EL (cell line): ENCODE measurements at places on chromosomes 6 and 20.

DNA sequence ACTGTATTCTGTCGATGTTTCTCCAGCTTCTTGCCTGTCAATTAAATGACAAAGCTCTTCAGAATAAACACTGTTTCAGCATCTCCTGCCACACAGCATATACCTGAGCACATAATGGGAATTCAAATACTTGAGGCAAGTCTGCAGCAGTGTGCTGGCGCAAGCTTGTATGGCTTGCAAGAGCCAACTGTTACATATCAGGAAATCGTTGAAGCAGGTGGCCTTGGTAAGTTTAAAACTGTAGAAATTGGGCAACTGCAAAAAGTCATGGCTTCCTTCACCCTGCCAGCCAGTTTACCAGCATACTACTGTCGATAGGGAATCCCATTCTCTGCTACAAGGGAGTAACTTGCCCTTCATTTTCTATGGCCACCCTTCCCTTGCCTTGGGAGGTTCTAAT is 23.0 kb downstream of the CPNE1 start:
- DNase-seq, result no peak

GRCh38 chr6:89021629-89022028 is 58.2 kb upstream of the RNGTT start:
- DNase-seq, result no peak

GRCh38 chr20:49851991-49852390 is 39.4 kb downstream of the SLC9A8 start:
- DNase-seq, result no peak

- DNase-seq, result no peak
Measured at GRCh38 chr6:142182004-142182403, 34.9 kb downstream of the VTA1 start.

GRCh38 chr6:32883789-32884188 is 29.8 kb downstream of the PSMB9 start:
- peak; percentile 53 for DNase-seq

- no peak for DNase-seq
Measured at GRCh38 chr20:33693741-33694638, 7.8 kb upstream of the E2F1 start.

- no peak for DNase-seq
Measured at GRCh38 chr6:29757282-29757681, 34.0 kb downstream of the HLA-F start.

GRCh38 chr6:160899671-160900430 is 91.7 kb upstream of the MAP3K4 start:
- DNase-seq, result no peak

DNA sequence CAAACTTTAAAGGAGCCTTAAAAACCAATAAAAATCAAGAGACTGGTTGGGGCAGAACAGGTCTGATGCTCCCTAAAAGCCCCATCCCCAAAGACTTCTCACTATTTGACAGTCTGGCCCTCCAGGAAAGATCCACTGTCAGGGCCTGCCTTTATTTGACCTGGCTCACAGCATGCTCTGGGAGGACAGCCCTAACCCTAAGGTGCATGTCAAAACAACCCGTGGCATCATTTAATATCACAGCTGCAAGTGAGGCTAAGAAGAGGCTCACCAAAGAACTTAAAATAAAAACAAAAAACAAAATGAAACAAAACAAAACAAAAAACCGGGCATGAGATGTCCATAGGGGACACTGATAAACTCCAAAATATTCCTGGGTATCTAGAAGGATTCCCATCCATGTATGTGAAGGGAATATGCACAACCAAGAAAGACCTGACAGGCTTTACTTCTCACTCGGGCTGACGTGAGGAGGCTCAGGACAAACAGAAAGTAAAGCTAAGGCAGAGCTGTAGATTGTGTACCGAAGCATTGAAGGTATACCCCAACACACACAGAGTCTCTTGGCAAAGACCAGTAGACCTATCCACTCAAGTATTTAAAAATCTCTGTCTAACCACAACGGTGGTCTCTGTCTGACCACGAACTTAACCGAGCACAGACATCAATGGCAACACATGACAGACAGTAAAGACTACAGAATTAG is 57.3 kb downstream of the AHI1 start:
- DNase-seq, result no peak

DNA sequence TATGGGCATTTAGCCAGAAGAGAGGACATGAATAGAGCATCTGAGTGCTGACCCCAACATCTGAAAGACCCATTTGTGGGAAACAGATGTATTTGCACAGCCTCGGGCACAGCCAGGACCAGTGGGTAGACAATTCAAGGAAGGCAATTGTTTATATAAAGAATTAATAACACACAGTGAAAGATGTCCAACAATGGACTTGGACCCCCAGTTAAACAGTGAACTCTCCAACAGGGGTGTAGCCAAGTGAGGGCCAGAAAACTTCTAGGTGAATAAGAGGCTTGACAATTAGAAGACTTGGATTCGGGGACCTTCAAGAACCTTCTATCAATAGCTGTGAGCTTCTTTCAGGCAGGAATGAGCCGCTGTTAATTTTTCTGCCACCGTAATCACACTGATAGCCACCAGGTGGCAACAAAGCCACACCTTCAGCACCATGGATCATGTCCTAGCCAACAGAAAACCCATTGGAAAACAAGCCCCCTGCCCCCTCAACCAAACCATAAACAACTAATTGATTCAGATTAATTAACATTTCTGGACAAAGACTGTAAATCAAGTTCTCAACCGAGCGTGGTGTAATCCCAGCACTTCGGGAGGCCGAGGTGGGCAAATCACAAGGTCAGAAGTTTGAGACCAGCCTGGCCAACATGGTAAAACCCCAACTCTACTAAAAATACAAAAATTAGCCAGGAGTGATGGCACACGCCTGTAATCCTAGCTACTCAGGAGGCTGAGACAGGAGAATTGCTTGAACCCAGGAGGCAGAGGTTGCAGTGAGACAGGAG is 8.8 kb upstream of the SRSF6 start:
- peak; percentile 48 for DNase-seq

- DNase-seq, result no peak
Measured at GRCh38 chr6:124633655-124634054, 328.6 kb upstream of the RNF217 start.

- no peak for DNase-seq
Measured at GRCh38 chr6:36752187-36752885, 54.7 kb downstream of the RAB44 start.

DNA sequence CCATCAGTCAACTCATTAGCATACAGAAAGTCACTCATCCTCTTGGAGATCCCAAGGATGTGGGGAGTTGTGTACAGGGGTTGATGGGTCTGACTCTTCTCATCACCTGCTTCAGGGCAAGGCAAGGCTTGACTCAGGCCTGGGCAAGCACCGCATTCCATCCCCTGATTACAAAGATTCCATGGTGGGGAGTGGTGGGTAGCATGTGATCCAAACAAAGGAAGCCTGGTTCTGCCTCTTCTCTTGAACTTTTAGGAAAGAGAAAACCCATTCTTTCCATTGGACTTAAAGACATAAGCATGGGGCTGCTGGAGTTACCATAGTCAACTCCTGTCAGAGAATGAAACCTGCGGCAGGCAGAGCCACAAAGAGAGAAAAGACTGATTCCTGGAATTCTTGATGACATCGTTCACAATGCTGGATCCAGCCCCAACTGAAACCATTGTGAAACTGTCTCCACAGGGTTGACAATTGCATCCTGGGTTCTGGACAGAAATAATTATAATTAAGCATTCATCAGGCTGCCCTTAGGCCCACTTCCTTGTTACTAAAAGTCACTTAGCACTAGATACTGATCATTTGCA is 235.8 kb upstream of the KCNG1 start:
- DNase-seq, result peak; percentile 43

- DNase-seq, result no peak
Measured at GRCh38 chr6:3489961-3490624, 33.2 kb upstream of the SLC22A23 start.

DNA sequence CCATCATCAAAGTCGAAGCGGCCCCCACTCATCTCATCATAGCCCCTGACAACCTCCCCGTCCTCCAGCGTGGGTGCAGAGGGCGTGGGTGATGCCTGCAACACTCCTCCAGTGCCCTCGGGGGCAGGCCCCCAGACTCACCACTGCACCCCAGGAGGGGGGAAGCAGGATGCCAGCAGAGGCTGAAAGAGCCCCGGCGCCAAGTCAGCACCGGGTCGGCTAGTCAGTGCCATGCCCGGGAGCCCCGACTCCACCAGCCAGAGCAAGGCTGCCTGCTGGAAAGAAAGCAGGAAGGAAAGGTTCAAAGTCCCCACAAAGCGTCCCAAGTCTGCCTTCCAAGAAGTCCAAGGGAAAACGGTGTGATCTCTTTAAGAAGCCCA is 324 bp downstream of the JPH2 start:
- DNase-seq, result no peak

DNA sequence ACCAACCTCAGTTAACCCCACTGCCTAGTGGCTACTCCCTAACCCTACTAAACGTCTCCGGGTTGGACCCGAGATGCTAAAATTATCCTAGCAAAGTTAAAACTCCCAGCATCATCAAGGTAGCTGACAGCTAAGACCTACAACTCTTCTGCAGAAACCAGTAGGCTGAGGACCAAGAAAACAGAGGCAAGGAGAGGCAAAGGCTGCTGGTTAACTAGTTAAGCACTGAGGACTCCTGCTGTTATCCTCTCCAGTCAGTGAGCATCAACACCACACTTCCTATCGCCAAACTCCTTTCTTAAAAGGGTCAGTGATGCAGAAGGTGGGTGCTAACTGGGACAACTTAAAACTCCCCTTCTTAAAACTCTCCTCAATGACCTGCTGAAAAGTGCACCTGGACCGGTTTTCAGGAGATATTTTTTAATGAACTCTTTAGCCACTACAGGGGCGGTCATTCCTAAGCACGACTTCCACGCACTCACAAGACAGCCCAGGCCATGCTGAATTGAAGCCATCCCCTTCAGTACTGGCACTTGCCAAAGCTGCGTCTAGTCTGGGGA is 1.7 kb downstream of the TRERF1 start:
- DNase-seq, result peak; percentile 43

GRCh38 chr6:36970892-36971842 is 14.8 kb downstream of the MTCH1 start:
- DNase-seq, result no peak

DNA sequence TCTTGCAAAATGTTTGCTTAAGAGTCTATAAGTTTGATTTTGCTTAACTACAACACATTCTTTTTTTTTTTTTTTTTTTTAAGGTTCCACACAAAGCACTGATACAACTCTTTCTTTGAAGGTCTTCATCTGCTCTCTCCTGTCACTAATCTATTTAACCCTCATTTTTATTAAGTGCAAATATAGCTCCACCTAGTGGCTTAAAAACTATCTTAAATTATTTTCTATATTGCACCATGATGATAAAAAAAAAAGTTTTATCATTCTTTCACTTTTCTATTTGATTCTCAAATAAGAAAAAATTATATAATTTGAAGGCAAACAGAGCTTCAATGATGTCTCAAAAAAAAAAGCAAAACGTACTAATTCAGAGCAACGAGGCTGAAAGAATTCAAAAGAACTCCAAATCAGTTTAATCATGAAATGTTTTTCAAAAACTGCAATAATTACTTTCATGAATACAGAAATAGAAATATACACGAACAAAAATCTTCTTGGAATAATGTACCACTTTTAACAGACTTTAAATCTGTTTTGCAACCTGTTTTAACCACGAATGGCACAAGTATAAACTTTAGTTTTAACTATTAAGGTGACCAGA is 12.8 kb downstream of the ESF1 start:
- DNase-seq, result no peak

- peak; percentile 68 for DNase-seq
Measured at GRCh38 chr20:33933469-33933909, 60.2 kb upstream of the RALY start.

GRCh38 chr20:21173485-21173884 is 47.6 kb downstream of the KIZ start:
- peak; percentile 4 for DNase-seq
